ENCODE measurements at places on chromosomes 7 and 10. TPM values are rescaled to one million over a fixed set of nuclear protein-coding genes. Genes with fewer than 3 reads are reported as not detected.

The TEX47 gene
- not detected for total RNA-seq

The RTKN2 gene
- total RNA-seq = 0.22 TPM

The SLC26A5 gene
- total RNA-seq = not detected

The WAC gene
- 66.0 TPM for total RNA-seq

Data from placental epithelial cell (primary cell).